ENCODE measurements at places on chromosomes 3 and 15.

DNA sequence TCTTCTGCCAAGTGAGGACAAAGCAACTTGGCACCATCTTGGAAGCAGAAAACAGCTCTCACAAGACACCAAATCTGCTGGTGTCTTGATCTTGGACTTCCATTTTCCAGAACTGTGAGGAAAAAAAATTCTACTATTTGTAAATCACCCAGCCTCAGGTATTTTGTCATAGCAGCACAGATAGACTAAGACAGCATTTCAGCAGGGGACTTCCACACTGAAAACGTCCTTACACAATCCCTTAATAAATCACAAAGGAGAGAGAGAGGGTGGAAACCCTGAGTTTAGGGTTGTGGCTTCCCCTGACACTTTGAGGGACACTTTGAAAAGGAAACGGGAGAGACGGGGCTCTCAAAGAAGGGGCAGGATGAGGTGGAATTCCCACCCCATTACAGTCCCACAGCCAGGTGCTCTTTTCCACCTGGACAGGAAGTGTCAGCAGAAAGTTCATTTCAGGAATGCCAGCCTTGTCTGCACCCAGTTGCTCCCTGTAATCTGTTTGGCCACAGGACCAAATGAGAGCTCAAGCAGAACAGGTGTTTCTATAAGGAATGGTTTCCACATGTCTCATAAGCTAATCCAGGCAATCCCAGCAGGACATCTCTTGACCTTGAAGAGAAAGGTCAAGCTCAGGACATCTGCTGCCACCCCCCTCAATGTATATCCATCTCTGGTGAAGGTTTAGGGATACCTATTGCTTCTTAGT is 51.3 kb downstream of the MYLK start:
- DNase-seq, result no peak

- no peak for DNase-seq
Observed at GRCh38 chr15:62901087-62901486, 141.5 kb upstream of the TPM1 start.

GRCh38 chr3:23931597-23931996 is 13.5 kb upstream of the NR1D2 start:
- no peak for DNase-seq

DNA sequence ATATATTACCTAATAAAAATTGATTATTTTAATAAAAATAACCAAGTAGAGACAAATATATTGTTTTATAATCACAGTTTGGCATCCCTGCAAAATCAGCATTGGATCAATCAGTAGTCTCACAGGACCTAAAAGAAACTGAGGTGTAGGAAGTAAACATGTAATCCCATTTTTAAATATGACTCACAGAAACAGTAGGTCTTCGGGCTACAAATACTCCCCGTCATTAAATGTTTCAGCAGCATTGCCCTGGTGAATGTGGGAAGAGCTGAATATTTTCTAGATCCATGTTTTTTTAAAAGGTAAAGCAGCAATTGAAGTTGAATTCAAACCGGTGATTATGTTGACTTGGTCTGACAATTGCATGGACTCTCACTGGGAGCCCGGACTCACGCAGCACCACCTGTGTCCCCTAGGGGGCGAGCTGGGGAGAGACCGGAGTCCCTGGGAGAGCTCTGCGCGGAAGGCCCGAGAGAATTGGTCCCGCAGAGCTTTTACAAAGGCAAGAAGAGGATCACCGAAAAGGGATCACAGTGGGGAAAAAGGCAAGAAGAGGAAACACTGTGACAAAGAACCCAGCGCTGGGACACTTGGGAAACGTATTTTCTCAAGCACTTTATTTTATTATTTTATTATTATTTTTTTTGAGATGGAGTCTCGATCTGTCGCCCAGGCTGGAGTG is 17.2 kb upstream of the USP3 start:
- DNase-seq, result peak; percentile 75

- DNase-seq, result peak; percentile 50
Observed at GRCh38 chr3:23495507-23495906, 292.4 kb downstream of the UBE2E2 start.

- no peak for DNase-seq
Observed at GRCh38 chr3:134392336-134392983, 18.2 kb upstream of the AMOTL2 start.

DNA sequence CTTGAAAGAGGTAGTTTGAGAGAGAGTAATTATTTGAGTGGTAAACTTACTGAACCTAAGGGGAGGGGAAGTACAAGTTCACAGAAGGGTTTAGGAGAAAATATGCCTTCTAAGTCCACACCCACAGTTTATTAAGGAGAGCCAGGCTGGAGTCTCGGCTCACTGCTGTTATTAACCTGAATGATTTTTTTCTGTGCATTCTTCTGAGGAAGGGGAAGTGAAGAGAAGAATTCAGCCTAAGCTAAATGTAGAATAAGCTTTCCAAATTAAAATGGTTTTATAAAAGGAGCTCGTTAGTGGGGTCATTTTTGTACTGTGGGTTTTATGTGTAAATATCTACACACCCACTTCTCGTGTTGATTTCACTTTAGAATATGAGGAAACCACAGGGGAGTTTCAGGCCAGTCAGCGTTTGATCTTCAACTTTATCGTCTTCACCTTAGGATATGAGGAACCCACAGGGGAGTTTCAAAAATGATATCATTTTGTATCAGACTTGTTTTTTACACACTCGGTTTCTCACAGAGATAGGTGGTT is 1.5 kb downstream of the WHAMM start:
- no peak for DNase-seq

GRCh38 chr3:38136777-38137614 is at the start of gene ACAA1:
ACAA1 (minus strand) TSS chr3:38137127; CDS start chr3:38137035, 92 bp downstream.
- peak; percentile 100 for DNase-seq

DNA sequence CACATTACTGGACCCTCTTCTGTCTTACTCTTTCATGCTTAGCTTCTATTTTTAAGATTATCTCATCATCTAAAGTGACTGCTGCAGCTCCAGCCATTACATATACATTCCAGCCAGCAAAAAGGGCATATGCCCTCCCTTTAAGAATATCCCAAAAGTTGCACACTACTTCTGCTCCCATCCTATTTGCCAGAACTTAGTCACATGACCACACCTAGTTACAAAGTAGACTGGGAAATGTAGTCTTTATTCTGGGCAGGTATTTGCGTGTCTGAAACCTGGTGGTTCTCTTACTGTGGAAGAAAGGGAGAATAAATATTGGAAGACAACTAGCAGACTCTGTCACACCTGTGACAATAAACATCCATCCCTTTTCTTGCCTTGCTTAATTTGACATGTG is 341.6 kb upstream of the NR2E3 start:
- no peak for DNase-seq

DNA sequence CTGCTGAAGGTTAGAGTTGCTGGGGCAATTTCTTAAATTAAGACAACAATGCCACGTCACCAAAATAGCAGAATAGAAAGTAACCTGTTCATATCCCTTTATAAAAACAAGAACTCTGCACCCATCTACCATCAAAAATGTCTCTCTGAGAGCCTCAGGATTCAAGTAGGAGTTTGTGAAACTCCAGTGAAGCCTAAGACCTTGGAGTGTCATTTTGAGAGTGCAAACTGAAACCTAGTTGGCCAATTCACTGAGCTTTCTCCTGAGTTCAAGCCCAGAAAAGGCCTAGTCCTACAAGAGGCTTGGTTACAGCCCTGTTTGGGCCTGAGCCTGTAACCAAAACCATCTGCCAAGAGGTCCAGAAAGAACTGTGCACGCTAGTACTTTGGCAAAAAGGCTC is 335.1 kb downstream of the EFHB start:
- no peak for DNase-seq

GRCh38 chr3:111051354-111051753 is 20.3 kb upstream of the NECTIN3 start:
- no peak for DNase-seq

GRCh38 chr3:66476852-66477381 is 23.9 kb downstream of the LRIG1 start:
- no peak for DNase-seq

GRCh38 chr3:29591579-29591978 is 310.7 kb downstream of the RBMS3 start:
- DNase-seq, result no peak

GRCh38 chr3:179299316-179299715 is 23.5 kb upstream of the ZNF639 start:
- no peak for DNase-seq
